ENCODE measurements at places on chromosomes 16 and 17.

DNA sequence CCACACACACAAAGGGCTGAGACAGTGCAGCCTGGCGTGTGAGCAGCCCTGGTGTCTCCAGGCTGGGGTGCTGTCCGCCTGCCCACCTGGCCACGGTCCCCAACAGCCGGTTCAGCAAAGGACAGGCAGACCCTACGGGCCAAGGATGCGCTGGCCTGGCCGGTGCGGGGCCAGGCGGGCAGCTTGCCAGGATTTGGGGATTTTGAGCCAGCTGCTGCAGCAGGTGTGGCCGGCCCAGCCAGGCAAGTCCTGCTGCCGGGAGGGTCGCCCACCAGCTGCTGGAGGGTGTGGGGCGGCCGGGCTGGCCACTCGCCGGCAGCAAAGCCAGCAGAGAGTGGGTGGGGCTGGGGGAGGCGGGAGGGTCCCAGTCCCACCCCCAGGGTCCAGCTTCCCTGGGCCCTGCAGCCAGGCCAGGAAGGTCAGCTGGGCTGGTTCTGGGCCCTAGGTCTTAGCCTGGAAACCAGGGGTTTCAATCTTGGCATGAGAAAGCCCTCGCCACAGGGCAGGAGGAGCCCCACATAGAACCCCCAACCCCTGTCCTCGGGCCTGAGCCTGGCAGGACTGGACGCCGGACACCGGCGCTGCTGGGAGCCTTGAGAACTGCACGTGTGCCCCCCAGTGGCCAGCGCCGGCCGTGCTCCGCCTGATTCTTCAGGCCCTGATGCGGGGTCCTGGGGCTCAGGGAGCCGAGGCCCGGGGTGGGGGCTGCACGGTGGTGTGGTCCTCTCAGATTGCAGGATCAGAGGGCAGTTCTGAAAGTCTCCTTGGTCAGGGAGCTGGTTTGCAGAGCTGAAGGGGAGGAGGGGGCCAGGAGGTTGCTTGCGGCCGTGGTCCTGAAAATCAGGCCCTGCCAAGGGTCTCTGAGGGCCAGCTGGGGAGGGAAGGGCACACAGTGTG lies 17.6 kb upstream of the SSTR5 start:
- no peak for DNase-seq

DNA sequence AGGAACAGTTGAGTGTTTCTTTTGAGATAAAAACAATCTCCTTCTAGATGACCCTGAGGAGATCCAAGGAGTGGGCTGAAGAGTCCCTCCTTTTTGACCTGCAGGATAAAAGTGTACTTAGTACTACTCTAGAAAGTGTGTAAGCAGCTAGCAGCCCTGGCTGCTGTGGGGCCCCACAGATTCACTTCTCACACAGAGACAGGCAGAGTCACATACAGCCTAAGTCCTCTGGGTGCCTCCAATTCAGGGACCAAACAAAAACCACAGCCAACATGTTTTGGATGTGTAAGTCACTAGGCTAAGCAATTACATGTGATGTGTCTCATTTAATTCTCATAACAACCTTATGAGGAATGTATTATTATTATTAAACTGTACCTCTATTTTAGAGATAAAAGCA lies 97.1 kb downstream of the TMEM100 start:
- no peak for DNase-seq

DNA sequence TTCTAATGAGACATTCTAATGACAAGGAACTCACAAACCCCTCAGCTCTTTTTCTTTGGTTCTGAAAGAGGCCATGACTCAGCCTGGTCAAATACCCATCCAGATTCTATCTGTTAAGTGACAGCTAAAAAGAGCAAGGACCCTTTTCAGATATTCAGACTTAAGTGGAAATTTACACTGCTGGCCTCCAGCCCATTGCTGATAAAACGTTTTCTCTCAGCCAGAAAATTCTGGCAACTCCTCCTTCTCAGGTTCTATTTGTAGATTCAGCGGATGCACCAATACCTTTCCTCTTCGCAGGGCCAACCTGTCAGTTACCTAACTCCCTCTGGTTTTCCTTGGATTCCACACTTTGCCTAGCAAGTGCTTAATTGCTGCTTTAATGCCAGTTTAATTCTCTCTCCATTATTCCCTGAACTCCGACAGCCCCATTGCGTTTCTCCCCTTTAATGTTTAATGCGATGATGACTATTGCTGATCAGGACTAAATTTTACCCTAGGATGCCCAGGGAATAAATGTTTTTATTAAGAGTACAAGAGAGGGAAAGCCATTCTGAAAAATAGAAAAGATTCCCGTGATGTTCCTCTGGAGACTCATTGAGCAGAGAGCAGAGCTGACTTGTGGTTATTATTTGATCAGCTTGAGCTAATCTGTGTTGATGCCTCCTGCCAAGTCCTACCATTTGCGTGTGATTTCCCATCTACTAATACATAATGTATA lies 35.9 kb upstream of the TOM1L1 start:
- no peak for DNase-seq

- no peak for DNase-seq
These were observed 220.1 kb downstream of the CCDC182 start for GRCh38 chr17:57524839-57525568.

GRCh38 chr17:20080513-20080912 lies 71.4 kb downstream of the SPECC1 start:
- DNase-seq, result no peak

GRCh38 chr16:84949772-84950436 lies 61.4 kb downstream of the ZDHHC7 start:
- no peak for DNase-seq

DNA sequence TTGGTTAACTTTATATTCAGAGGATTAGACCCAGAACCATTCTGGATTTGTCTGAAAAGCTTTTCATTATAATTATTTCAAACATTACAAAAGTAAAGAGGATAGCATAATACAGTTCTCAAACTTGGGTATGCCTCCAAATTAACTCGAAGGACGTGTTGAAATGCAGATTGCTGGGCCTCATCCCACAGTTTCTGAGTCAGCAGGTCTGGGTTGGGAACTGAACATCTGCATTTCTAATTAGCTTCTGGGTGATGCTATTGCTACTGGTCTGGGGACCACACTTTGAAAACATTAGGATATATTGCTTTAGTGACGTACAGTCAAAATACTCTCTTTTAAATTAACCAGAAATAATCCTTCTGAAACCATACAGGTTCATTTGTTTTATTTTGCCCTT lies 10.0 kb downstream of the TPPP3 start:
- DNase-seq, result no peak

GRCh38 chr16:73390936-73391335 lies 343.0 kb upstream of the ZFHX3 start:
- DNase-seq, result no peak

GRCh38 chr17:18862011-18862410 lies 4.1 kb downstream of the PRPSAP2 start:
- DNase-seq, result no peak

- DNase-seq, result no peak
These were observed 24.8 kb upstream of the KDM6B start for GRCh38 chr17:7809086-7809790.

All from stimulated activated CD8-positive, alpha-beta memory T cell treated with anti-CD3 and anti-CD28 coated beads, Interleukin-2, amount 100 ng/mL, for 1 hour (primary cell).